Stimulated activated CD4-positive, alpha-beta T cell treated with anti-CD3 and anti-CD28 coated beads, Interleukin-15, amount 100 ng/mL, for 1 hour (primary cell): ENCODE measurements at places on chromosomes 1 and 21.
A peak's percentile ranks its signal among the peaks of the same experiment; 100 is the strongest.

DNA sequence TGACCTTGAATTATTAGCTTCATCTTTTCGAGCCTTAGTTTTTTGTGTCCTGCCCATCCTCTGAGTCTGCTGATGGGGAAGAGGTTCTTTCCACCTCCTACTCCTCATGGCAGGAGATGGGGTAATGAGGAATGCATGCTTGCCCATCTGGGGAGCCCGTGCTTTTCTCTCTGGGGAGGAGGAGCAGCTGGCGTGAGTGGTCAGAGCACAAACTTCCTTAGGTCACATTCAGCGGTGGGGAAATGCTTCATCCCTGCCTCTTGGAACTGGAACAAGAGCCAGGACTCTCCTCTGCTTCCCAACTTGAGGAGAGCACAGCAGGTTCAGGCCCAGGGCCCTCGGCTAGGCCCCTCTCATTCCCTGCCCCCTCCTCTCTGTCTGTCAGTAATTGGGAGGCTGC lies 155.0 kb downstream of the PCNX2 start:
- no peak for DNase-seq

GRCh38 chr1:78355656-78356055 lies 135.1 kb upstream of the PTGFR start:
- DNase-seq = no peak

GRCh38 chr1:109975718-109976117 lies 8.8 kb upstream of the AHCYL1 start:
- no peak for DNase-seq

DNA sequence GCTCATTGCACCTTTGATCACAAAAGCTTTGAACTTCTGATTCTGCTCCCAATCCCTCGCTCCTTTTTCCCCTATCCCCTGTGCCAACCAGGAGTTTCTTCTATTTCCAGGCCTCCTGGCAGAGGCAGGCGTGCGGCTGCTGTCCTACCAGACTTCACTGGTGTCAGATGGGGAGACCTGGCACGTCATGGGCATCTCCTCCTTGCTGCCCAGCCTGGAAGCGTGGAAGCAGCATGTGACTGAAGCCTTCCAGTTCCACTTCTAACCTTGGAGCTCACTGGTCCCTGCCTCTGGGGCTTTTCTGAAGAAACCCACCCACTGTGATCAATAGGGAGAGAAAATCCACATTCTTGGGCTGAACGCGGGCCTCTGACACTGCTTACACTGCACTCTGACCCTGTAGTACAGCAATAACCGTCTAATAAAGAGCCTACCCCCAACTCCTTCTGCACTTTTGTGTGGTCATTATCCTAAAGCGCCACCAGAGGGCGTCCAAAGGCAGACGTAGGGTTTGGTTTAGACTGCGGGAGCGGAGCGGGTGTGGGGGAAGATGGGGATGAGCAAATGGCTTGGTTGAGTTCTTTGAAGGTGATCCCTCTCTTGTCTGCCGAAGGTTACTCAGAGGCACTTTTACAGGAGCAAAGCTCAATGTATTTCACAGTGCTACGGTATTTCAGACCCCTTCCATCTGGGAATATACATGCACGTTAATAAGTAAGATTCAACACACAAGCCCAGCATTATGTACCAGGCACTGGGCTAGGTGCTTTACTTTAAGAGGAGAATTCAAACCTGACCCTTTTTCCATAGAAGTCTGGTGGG lies 24.7 kb downstream of the HMGCS2 start:
- no peak for DNase-seq

DNA sequence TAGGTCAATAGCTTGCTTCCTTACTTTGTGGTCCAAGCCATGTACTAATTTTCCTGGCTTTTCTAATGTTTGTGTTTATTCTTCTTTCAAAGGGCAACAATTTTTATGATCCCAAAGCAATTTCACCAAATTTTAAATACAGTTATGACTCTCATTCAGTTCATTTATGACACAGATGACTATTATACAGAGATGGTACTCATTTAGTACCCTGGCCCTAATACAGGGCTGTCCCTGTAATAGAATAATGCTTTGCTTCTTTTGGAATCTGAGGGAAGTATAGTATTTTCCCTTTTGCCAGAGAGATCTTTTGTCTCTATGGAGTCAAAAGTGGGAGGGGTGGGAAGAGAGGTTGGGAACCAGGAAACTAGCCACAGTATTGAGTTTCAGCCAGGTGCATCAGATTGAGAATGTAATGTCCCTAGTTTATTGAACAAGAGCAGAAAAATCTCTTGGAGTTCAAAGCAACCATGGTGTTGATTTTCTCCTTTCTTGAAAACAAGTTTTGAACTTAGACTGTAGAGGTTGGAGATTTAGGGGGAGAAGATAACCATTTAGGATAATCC lies 20.4 kb downstream of the DENND2D start:
- DNase-seq = no peak

DNA sequence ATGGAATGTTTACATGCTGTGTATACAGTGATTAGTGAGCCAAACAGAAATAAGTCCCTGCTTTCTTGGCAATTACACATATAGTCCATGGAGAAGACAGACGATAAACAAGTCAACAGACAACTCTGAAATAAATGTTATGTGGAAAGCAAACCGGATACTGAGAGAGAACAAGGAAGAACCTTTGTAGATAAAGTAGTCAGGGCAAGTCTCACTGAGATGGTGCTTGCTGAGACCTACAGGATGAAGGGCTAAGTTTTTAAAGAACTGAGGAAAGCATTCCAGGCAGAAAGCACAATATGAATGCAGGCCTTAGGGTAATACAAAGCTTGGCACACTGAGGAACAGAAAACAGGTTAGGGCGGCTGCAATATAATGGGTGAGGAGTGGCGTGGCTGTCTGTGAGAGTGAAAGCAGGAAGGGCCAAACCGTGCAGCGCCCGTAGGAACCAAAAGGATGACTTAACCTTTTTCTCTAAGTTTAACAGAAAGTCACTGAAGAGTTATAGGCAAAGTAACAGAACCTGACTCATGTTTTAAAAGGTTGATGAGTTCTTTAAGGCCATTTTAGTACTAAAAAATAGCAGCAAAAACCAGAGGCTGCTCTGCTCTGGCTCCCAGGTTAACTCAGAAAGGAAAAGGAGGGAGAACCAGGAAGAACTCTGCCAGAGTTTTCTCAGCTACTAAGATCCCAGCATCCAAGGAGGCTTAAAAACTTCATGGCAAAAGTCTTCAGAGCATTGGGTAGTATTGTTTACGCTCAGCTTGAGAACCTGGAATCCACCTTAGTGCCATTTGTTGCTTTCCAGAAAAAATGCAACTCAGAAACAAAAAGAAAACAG lies 8.7 kb upstream of the TTF2 start:
- no peak for DNase-seq

- no peak for DNase-seq
These were observed 1.7 kb downstream of the KIAA2013 start for GRCh38 chr1:11924334-11925195.

DNA sequence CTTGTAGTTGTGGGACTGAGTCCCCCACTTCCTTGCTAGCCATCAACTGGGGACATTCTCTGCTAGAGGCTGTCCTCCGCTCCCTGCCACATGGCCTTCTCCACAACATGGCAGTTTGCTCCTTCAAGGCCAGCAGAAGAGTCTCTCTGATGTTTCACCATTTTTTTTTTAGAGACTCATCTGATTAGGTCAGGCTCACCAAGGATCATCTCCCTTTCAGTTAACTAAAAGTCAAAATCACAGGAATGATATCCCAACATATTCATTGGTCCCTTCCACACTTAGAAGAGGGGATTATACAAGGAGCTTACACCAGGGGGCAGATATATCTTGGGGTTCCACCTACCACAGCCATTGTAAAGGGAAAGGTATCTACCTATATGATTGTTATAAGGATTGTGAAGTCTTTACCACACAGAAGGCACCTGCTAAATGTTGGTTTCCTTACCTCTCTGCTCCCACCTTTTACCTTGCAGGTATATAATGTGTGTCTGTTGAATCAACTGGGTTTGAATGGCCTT lies 23.3 kb downstream of the RIMKLA start:
- DNase-seq = no peak

DNA sequence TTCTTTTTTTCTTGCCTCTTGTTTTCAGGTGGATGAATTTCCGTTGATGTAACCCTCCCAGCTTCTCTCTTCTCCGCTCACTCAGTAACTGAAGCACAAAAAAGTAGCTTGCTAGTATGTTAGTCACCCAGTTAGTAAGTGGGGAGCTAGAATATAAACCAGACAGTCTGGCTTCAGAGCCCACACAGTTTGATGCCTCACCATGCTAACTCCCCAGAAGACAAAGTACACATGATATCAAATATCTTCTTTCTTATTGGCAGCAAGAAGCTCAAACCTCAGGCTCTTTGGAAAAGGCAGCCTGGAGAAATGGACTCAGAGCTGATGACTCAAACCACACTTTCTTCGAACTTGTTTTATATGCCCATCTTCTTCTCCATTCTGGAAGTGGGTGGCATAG lies 187.5 kb upstream of the PLXNA2 start:
- no peak for DNase-seq

GRCh38 chr1:53502641-53503432 lies 43.6 kb downstream of the DMRTB1 start:
- DNase-seq = no peak

- DNase-seq = no peak
These were observed at the start of gene ASAP3 for GRCh38 chr1:23483321-23484252. TSS of gene ASAP3 (minus strand) at chr1:23484179. CDS start at chr1:23484133, 46 bp downstream.

- no peak for DNase-seq
These were observed 134.5 kb downstream of the URB2 start for GRCh38 chr1:229760478-229760996.

GRCh38 chr1:83917959-83918358 lies 81.0 kb downstream of the TTLL7 start:
- no peak for DNase-seq

- DNase-seq = no peak
These were observed 15.6 kb downstream of the METTL18 start for GRCh38 chr1:169779150-169779549.

- no peak for DNase-seq
These were observed 48.2 kb upstream of the IRF2BP2 start for GRCh38 chr1:234658138-234658537.

GRCh38 chr1:215256936-215257679 lies 174.6 kb downstream of the KCNK2 start:
- DNase-seq = no peak

DNA sequence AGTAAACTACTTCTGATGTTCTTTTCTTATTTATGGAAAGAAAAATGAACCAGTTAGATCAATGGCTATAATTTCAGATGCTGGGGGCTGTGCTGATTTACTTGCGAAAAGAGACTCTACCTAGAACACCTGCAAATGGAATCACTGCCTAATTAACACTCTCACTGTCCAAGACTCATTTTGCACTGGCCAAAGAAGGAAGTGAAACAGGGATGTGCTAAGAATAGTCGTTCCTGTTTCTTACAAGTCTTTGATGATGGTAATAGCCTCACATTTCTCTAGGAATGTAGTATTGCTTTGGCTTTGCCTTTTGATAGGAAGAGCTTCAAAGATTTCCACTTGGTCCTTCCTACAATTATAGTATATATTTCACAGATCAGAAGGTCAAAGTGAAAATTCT lies 12.7 kb upstream of the TSNAX start:
- DNase-seq = no peak

- no peak for DNase-seq
These were observed 136.9 kb upstream of the C8B start for GRCh38 chr1:57102561-57103326.

DNA sequence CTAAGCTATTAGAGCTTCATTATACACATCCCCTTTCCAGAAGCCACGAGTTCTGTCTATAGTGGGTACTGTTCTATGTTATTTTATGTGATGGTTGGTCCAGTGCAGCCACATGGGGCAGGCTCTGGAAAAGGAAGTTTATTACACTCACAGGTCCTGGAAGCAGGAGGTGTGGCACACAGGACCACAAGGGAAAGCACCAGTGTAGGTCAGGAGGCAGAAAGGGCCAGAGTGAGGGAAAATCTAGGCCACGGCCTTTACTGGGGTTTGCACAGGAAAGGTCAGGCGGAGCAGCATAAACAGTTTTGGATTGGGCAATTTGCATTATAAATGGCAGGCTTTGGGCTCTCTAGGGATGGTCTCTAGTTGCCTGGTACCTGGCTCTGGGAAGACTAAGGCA lies 21.8 kb upstream of the CNIH3 start:
- no peak for DNase-seq

DNA sequence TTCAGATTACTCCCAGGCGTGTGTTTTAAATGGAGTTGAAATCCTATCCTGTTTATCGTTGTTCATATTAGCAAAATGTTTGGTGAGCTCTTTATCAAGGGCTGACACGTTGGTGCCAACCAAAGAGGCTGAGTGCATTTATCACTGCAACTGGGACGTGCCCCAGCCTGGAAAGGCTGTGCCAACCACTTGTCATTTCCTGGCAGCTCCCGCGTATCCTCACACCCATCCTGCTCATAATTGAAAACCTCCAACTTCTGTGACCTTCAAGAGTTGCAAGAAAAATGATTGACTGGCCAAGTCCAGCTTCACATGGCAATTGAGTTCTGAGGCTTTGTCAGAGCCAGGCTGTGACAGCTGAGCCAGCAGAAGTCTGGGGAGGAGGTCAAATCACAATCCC lies 43.7 kb upstream of the KCNA3 start:
- no peak for DNase-seq

DNA sequence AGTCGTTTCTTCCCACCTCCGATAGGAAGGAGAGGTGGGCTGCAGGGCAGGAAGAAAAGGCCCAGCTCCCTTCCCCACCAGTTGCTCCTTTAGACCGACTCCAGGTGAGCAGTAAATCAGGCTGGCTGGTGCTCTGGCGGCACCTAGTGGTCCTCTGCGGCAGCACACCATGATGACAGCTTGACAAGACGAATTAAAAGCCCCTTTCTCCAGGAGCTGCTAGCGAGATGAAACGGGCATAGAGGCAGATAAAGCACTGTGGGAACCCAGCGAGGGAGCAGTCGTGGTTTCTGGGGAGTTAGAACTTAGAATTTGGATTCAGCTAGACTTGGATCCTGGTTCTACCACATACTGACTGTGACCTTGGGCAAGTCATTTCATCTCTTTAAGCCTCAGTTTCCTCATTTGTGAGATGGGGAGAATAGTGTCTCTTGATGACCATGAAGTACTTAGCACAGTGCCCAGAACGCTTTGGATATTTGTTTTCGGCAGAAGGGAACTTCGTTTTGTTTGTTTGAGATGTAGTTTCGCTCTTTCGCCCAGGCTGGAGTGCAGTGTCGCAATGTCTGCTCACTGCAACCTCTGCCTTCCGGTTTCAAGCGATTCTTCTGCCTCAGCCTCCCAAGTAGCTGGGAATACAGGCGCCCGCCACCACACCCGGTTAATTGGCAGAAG lies 21.8 kb upstream of the COL9A2 start:
- DNase-seq = peak; percentile 86

DNA sequence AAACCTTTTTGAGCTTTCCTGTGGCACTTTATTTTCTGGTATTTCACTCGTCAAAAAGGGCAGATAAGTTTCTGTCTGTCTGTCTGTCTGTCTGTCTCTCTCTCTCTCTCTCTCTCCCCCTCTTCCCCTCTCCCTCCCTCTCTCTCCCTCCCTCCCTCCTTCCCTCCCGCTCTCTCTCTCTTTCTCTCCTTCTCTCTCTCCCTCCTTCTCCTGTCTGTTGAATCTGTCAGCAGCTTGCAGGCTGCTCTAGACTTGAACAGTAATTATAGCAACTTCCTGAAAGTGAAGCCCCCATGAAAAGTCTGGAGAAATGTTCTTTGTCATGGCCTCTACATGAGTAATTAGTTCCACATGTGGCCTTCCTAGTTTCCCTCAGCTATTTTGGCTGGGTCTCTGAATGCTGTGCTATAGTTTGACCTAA lies 275.2 kb upstream of the C1orf105 start:
- no peak for DNase-seq
